Globus pallidus (tissue), 1 donor: ENCODE measurements at places on chromosomes 12 and 14.

- peak; percentile 73 for DNase-seq
These were observed 20.7 kb upstream of the TAS2R14 start for GRCh38 chr12:10959804-10960203.

GRCh38 chr14:56063131-56063530 is 55.1 kb upstream of the PELI2 start:
- DNase-seq, result no peak

- DNase-seq, result no peak
These were observed 726.8 kb downstream of the VRK1 start for GRCh38 chr14:97523936-97524335.

DNA sequence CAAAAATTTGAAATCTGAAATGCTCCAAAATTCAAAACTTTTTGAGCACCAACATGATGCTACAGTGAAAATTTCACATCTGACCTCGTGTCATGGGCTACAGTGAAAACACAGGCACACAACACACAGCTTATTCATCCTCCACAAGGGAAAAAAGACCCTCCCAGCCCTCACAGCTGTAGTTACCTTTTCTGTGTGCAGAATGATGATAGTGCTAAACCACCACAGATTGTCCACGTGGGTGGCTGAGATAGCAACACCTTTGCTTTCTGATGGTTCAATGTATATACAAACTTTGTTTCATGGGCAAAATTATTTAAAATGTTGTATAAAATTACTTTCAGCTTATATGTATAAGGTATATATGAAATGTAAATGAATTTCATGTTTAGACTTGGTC is 46.8 kb downstream of the FRS2 start:
- no peak for DNase-seq

- DNase-seq, result no peak
These were observed 21.8 kb upstream of the PIK3C2G start for GRCh38 chr12:18239526-18239925.

DNA sequence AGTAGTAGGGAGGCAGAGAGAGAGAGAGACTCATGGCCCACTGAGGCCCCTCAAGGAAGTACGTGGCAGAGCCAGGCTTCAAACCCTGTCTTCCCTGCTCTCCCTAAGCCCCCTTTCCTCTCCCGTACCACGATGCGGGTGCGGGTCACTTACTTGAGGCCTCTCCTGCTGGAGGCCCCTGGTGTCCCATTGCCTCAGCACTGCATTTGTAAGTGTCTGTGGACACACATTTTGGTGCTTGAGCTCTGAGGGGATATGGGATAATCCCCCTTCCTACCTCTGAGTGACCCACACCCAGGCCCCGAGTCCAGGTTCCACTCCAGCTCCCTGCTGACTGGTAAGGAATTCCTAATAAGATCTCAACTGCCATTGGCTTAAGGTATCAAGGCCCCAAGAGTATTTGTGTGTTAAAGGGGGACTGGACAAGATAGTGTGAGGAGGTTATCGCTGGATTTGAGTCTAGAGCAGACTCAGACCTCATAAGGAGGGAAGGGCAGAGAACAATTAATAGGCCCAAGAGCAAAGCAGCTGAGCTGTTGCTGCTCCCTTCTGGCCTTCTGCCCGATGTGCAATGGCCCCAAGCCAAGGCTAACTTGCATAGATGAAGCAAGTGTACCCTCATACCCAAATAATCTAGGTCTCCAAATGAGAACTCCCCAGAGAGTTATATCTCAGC is 71.9 kb downstream of the CRACR2A start:
- peak; percentile 5 for DNase-seq

GRCh38 chr12:83527810-83528209 is 841.1 kb downstream of the TMTC2 start:
- DNase-seq, result no peak
